ENCODE measurements at places on chromosomes 5 and 9.

DNA sequence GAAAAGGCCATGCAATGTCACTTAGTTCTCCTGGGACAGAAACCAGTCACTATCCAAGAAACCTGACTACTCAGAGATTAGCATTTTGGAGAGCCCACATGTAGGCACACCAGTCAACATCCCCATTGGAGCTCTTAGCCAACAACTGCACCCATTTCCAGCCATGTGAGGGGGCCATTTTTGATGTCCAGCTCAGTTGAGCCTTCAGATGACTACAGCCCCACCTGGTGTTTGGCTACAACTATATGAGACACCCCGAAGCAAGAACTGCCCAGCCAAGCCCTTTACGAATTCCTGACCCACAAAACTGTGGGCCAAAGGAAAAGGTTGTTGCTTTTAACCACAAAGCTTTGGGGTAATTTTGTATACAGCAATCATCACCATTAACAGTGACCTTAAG is 300.1 kb downstream of the ASTN2 start:
- no peak for DNase-seq

GRCh38 chr5:88955403-88955802 is 72.4 kb upstream of the MEF2C start:
- no peak for DNase-seq

GRCh38 chr9:122084026-122084675 is 9.0 kb downstream of the TTLL11 start:
- no peak for DNase-seq

- DNase-seq = no peak
Observed at GRCh38 chr5:134115806-134116175, 1.3 kb downstream of the TCF7 start.

DNA sequence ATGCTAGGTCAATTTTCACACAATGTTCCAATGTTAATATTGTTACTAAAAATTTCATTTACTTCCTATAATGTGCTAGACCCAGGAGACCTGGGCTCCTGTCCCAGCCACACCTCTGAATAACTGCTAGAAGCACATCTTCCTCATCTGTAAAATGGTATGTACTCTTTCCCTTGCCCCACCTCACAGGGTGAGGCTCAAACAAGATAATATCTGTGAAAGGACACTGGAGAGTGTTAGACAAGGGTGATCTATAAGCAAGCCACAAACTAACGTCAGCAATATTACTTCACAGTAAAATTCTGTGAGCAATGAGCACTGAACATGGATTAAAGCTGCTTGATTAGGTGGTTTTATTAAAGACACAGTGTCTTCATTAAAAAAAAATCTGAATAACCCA is 186.4 kb downstream of the EPB41L4A start:
- no peak for DNase-seq

DNA sequence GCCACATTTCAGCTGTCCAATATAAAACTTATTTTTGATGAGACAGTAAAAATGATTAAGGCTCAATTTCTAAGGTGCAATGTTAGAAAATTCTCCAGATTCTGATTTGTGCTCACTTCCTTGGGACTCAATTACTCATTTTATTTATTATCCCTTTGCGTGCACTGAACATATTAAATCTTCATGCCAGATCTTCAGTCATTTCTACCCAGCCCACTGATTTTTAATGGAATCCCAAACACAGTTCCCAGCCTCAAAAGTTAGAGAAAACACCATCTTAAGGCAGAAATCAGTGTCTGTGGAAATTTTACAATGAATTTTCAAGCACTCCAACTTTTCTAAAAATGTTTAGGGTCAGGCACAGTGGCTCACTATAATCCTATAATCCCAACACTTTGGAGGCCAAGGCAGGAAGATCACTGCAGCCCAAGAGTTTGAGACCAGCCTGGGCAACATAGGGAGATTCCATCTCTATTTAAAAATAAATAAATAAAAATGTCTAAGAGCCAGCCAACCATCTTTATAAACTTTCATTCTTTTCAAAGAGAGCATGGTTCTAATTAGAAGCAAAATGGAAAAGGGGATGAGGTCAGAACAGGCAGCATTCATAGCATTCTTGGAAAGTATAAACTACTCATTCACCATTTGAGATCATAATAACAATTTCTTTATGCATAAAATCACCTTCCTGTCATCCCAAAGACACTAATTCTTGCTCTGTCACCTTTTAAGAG is 53.7 kb downstream of the TLE1 start:
- DNase-seq = no peak

- DNase-seq = no peak
Observed at GRCh38 chr9:82148426-82148810, 159.8 kb downstream of the SPATA31D1 start.

- DNase-seq = no peak
Observed at GRCh38 chr5:122639033-122639432, 135.8 kb upstream of the SNX2 start.

DNA sequence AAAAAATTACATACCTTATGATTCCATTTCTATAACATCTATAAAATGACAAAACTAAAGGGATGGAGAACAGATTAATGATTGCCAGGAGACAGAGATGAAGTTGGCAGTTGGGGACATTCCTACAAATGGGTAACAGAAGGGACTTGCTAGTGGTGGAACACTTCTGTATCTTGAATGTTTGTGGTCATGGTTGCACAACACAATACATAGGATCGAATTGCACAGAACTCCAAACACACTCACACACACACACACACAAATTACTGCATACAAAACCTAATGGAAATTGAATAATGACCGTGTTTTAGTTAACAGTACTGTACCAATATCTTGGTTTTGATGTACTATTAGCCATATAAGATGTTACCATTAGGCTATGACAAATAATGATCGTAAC is 330.7 kb upstream of the POU5F2 start:
- no peak for DNase-seq

DNA sequence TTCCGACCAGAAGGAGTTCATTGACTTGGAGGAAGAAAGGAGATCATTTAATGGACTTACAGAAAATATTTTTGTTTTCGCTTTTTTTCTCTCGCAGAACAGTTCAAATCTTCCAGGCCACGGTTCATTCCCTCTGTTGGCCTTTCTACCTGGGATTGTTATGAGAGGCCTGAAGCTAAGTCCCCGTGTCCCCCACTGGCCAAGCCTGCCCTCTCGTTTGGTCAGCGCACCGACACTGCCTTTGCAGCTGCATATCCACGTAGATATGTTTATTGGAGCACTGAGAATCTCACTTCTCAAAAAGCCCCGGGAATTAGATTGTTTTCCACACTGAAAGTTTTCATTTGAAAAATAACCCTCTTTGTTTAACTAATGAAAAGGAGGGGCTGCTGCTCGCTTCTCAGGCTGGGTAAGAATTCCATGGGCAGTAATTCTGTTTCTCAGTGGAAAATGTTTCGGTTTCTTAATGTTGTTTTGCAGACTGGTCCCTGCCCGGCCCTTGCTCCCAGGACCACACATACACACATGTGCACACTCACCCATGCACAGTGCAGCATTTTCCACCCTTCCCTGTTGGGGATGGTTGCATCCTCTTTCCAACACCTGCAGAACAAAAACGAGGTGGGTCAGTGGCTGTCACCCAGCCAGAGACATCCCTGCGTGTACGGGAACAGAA is 655.7 kb downstream of the BNC2 start:
- no peak for DNase-seq

GRCh38 chr9:93397661-93398373 is 53.7 kb upstream of the FAM120A start:
- no peak for DNase-seq

DNA sequence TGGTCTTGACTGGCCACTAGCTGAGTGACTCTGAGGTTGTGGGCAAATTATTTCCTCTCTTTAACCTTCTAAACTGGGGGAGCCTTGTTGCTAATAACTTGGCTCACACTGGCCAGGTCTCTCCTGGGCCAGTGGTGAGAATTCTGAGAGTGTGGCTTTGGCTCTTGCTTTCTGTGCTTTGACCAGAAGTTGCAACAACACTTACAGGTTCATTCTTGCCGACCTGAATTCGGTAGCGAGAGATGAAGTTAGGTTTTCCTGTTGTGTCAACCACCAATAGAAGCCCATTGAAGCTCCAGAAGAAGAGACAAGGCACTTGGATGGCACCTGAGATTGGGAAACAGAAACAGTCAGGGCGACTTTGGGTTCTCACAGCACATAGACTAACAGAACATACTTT is 19.8 kb downstream of the FAXDC2 start:
- DNase-seq = no peak

DNA sequence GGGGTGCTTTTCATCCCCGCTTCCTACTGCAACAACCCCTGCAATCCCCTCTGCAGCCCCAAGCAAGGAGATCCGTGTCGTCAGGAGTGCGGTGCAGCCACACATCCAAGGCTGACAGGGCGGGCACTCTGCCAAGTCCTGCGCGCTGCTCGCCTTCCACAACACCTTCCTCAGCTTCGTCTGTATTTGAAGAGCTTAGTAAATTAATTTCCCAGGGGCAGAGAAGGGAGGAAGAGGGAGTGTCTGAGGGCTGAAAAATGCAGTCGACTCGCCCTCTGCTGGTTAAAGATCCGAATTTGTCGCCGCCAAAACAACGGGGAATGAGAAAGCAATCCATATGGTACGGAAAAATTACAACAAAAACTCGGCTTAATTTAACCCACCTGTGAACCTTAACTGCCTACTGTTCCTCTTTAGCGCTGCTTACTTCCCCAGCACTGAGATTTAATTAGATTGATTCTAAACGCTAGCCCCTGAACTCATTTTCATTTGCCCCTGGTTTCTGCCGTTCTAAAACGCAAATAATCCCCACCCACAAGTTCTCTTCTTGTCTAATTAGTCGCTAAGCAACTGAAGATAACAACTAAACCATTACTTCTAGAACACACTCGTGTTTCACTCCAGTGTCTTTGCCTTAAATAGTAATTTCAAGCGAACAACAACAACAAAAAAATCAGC is 10.9 kb upstream of the PCDHB1 start:
- no peak for DNase-seq

DNA sequence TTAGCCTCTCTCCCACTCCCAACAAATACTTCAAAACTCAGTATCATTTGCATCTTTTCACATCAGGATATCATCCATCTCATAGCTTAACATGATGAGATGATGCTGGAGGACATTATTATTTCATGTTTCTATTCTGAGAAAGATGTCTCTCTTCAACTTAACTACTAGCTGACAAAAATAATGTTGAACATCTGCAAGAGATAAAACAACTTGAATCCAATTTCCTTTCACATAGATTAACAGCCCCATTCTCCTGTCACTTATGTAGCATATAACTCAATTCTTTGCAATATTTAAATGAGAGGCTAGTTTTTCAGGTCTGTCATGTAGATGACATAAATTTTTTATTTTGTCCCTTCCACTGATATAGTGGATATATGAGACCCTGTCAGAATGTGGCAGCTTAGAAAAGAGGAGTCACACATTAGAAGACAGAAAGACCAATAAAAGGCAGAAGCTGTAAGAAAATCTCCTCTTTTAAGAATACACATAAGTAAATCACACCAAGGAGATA is 239.2 kb upstream of the KIF2A start:
- DNase-seq = no peak

GRCh38 chr9:120478208-120478607 is 101.8 kb downstream of the CDK5RAP2 start:
- no peak for DNase-seq

GRCh38 chr5:77129391-77129990 is 42.4 kb upstream of the ZBED3 start:
- DNase-seq = no peak

DNA sequence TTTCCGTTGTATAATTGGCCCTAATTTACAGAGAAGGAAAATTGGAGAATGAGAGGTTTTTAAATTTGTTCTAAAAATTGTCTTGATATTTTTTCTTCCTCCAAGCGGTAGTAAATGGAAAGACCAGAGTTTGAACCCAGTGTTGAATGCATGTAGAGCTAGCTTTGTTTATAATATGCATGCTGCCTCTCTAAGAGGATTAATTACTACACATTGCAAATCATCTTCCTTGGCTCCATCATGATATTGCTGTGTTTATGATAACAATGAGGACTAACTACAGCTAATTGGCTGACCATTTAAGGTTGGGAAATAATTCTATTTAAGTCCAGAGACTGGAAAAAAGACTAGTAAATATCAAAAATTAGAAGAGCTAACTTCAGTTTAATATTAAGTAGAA is 338.5 kb downstream of the PLK2 start:
- DNase-seq = no peak

DNA sequence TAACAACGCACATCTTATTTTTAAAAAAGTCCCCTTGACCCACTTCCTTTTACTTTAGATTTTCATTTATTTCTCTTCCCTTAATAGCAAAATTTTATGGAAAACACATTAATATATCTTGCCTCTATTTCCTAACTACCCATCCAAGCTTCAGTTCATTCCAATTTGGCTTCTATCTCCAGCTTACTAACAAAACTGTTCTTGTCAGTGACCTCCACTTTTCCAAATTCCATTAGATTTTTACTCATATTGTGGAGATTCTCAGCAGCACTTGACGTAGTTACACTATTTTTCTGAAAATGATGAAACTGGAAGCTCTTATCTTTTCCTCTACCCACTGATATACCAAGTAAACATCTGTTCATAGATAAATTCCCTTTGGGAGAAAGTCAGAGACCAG is 46.5 kb upstream of the ADAMTS19 start:
- no peak for DNase-seq

- no peak for DNase-seq
Observed at GRCh38 chr5:79301046-79301712, 65.2 kb downstream of the JMY start.

DNA sequence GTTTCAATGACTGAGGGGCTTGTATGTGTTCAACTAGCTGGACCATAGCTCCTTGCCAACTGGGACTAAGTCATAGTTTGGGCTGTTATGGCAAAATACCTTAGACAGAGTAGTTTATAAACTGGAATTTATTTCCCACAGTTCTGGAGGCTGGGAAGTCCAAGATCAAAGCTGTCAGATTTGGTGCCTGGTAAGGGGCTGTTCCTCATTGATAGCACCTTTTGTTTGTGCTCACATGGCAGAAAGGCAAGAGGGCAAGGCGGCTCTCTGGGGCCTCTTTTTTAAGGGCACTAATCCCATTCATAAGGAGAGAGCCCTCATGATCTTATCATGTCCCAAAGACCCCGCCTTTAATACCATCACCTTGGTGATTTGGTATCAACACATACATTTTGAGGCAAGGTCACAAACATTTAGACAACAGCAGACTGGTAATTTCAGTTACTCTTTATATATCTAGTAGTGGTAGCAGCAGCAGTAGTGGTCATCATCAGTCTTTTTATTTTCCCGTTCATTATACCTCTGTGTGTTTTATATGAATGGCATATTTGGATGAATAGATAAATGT is 477.0 kb downstream of the CCDC171 start:
- DNase-seq = no peak

DNA sequence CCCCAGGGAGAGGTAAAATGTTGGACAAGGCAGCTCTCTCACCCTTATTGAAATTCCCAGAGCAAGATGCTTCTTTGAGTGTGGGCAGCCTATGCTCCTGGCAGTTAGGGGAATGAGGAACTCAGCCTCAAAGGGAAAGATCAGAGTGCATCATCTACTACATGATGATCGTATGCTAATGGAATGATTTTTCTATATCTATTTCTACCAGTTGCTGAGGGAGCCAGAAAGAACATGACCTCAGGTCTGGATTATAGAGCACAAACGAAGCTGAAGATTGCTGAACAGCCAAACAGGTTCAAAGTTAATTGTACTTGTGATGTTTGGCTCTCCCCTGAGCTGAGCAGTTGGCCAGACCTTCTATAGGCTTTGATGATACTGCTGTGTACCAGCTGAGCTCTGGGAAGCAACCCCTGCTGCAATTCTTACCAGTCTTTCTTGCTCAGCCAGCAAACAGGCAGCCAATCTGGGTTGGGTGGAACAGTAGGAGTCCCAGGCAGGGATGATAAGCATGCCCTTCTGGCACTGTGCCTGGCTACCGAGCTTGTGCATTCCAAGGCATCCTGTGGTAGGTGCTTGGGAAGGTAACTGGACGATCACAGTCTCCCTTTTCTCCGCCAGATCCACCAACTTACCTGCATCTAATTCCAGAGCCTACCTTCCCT is 10.3 kb upstream of the FBXL7 start:
- DNase-seq = no peak
